Myocyte (in vitro differentiated cells): ENCODE measurements at places on chromosomes 16 and 17. TPM values are rescaled to one million over a fixed set of nuclear protein-coding genes. Genes with fewer than 3 reads are reported as not detected.

DNA sequence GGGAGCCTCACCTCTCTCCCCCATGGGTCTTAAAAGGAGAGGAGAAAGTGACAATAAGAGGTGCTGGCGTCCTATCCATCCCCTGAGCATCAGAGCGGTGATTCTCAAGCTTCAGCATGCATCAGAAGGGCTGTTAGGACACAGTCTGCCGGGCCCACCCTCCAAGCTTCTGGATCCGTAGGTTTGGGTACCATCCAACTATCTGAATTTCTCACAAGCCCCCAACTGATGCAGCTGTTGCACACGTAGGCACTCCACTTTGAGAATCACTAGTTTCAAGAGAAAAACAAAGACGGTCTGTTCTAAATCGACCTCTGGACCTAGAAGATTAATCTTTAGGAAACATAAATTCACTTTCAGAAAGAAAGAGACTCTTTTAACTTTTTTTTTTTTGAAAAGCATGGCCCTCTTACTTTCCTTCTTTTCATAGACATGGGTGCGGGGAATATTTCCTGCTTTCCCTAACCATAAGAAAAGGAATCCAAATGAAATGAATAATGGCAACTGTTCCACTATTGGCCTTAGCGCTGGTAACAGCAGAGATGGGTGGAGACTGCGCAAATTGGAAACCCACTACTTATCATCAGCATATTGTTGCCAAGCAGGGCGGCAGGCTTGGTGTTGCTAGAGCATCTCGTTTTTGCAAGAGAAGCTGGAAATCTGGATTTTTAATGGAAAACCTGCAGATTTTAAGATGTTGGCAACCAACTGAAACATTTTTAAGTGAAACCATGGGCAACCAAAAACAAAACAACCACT, 144.4 kb downstream of the GAS7 start:
- DNase-seq, result no peak

- no peak for DNase-seq
Measured at GRCh38 chr16:63289834-63290460, 1253.7 kb upstream of the CDH8 start.

GRCh38 chr17:43846221-43846712, 709 bp upstream of the CD300LG start:
- DNase-seq, result peak; percentile 81

DNA sequence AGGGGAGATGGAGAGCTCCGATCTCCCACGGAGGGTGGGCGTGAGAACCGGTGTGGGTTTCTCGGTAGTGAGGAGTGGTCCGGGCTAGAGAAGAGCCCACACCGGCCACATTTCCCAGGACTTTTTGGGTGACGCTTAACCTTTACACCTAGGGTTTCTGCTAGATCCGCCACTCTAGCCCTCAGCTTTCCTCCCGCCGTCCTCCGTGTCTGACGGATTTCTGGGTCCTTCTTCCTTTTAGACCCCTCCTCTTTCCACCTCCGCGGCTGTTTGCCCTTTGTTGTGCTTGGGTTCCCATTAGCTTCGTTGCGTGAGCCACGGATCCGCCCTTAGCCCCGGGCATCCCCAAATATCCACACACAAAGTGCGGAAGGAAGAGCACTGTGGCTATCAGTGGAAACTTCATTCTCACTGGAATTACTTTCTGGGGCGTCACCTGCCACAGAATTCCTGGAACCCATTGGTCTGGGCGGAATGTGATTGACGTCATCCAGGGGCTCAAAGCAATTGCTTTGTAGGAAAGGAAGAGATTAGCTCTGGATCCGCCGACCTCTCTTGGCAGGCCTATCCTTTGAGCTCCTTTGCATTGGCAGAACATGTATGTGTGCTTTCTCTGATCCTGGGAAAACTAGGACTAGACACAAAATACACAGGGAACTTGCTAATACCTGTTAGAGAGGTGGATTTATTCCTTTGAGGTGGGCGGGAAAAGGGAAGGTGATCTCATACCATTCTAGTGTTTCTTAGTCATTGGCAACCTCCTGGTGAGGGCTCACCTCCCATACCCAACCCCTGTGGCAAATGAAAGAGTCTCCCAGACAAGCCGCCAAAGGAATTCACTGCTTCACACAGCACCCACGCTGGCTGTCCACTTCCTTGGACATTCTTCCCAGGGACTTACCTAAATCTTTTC, 654 bp downstream of the TNFAIP1 start:
- peak; percentile 89 for DNase-seq

GRCh38 chr17:49779156-49779738, 9.2 kb upstream of the KAT7 start:
- DNase-seq, result no peak

DNA sequence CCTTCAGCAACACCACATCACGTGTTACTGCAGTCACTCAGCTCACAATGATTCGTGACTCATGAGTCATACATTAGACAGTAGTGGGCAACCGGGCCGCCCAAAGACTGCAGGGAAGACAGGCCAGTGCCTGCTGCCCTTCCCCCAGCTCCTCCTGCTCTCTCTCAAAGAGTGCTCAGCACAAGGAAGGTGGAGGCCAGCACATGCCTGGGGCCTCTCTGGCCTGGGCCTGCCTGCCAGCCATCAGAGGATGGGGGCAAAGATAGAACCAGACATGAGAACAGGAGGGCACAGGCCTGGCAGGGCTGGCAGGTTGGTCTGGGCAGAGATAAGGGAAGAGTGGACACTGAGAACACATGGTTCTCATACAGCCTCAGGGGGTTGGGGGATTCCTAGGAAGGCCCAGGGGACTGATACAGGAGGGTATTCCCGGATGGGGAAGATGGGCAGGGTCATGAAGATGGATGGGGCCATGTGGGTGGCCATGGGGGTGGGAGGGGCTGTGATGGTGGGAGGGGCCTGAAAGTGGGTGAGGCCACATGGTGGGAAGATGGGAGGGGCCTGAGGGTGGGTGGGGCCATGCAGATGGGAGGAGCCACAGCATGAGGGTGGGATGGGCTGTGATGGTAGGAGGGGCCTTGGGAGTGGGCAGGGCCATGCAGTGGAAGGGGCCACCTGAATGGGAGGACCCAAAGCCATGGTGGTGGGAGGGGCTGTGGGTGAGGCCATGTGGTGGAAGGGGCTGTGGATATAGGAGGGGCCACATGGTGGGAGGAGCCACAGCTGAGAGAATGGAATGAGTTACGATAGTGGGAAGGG, 29.0 kb downstream of the KATNB1 start:
- DNase-seq, result peak; percentile 92

- DNase-seq, result peak; percentile 81
Measured at GRCh38 chr17:3935140-3935542, 18.9 kb upstream of the P2RX1 start.

GRCh38 chr16:69711115-69711740, 15.1 kb downstream of the NQO1 start:
- DNase-seq, result no peak

- DNase-seq, result peak; percentile 76
Measured at GRCh38 chr17:75344666-75345065, 55.4 kb upstream of the SLC25A19 start.

- peak; percentile 88 for DNase-seq
Measured at GRCh38 chr17:45719335-45720071, 64.6 kb upstream of the CRHR1 start.

DNA sequence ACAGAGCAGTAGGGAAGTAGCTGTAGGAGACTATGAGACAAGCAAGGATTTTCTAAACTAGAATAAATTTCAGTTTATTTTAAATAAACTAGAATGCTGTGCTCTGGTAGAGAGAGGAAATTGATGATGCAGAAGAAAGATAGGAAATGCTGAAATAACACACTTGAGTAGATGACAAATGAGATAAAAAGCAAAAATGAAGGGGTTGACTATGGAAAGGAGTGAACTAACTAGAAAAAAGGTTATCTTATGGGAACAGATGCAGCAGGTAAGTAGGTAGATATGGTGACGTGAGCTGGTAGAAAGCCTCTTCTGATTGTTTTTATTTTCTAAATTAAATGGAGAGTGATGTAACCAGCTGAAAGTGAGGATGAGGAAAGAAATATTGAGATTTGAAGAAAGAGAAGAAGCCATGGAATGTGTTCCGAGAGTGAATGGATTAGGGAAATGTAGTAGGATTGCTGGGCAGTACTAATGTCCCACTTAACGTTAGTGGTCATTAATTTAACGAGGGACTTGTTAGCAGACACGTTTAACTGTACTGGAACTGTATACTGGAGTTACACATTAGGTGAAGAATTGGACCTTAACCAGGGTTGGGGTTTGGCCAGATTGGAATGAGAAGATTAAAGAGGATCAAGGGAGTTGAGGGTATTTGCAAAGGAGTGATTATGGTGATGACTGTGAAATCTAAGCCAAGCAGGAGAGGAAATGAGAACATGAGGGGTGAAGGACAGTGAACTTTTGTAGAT, 196.5 kb downstream of the TANC2 start:
- no peak for DNase-seq

DNA sequence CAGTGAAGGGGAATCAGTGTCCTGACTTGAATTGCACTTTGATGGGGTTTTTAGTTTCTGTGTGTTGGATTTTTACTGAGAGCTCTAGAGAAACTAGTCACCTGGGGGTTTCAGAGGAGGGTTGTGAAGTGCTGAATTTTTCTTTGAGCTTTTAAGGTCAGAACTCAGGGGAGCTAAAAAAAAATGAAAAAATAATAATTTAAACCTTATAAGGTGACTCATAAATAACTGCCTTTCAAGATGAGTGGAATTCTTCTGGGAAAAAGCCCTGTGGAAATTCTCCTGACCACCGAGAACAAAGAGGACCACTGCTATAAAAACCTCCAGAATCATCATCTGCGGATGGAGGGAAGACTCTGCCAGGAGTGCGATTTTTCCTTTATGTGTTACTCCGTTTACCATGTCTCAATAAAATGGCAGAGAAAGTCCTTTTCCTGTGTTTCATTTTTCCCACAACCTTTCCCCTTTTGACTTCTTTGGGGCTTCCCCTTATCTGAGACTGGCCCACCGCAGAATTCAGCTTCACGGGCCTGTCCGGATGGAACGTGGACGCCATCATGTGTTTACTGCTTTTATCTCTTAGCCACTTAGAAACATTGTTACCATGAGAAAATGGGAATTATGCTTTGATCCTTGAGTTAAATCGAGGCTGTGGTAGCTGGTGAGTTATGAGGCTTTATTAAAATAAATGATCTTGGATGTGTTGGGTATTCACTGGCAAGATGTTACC, 39.7 kb downstream of the RPTOR start:
- DNase-seq, result no peak

DNA sequence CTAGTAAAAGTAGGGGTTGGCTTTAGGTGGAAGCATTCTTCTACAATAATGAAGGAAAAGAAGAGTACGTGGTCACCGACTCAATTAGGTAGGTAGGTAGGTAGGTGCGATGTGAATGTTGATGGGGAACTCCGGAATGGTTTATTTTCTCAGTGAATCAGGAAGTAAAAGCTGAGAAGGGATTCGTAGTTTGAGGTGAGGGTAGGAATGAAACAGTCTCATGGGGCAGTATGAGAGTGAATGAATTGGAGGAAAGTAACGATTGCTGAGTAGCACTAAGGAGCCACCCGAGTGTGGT, 13.9 kb downstream of the PER1 start:
- no peak for DNase-seq

DNA sequence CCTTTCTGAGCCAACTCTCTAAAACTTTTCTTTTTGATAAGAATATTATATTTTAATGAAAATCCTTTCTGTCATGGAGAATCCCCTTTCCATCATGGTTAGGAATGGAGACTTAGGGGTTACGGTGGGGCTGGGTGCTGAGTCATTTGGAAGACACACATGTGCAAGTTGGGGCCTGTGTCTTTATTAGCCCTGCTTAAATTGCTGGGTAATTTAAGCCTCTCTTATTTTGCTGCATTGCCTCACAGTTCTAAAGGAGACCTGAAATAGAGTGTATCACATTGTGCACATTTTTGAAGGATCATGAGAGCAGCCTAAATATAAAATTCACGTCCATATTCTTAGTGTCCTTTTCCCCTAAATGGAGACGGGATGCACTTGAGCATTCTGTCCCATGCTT, 61.8 kb upstream of the RBFOX1 start:
- peak; percentile 3 for DNase-seq

- DNase-seq, result peak; percentile 60
Measured at GRCh38 chr16:24834459-24835335, 11.1 kb upstream of the SLC5A11 start.

Gene ARMC7
- total RNA-seq, result 3.6 and 4.4 TPM in 2 replicates

Gene KRTAP2-3
- 0.19 TPM in 1 of 2 replicates, not detected in the other for total RNA-seq

Gene MPO
- total RNA-seq, result 0.05 TPM in 2 replicates

Gene CD79B
- total RNA-seq, result 0.99 and 4.8 TPM in 2 replicates

Gene HCRT
- total RNA-seq, result not detected in 2 replicates

Gene FOXO3B
- 6.0 and 8.5 TPM in 2 replicates for total RNA-seq

Gene CDH5
- not detected in 2 replicates for total RNA-seq

Gene HOXB9
- 4.9 and 6.6 TPM in 2 replicates for total RNA-seq

Gene KRTAP4-8
- not detected in 2 replicates for total RNA-seq

Gene CD300E
- total RNA-seq, result not detected in 2 replicates
